ENCODE measurements at places on chromosomes 4 and X.

GRCh38 chrX:105823092-105823455 lies 735 bp downstream of the NRK start:
- DNase-seq = no peak

DNA sequence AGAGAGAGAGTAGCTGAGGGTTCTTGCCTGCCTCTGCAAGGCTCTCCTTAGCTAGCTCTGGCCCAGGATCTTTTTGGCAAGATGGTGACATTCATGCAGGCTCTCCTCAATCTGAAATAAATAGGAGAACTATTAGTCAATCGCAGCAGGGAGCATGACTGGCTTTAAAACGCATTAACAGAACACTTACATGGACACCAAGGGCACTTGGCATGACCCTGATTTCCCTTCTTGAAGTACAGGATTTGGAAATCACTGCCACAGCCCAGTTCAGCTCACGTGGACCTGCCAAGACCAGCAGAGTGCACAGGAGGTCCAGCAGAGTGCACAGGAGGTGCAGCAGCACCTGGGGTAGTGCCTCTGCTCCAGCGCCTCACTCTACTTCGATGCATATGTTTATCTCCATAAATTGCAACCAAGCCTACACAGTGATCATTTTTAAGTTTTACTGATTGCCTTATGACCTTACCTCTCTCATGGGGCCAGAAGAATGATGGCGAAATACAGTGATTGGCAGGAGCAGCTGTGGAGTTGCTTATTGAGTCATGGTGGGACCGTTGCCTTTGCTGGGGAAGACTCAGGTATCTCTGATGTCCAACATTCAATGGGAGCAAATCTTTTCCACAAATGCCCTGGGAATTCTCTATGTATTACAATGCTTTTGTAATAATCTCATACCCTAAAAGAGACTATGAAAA lies 122.4 kb downstream of the SYNPO2 start:
- DNase-seq = no peak

DNA sequence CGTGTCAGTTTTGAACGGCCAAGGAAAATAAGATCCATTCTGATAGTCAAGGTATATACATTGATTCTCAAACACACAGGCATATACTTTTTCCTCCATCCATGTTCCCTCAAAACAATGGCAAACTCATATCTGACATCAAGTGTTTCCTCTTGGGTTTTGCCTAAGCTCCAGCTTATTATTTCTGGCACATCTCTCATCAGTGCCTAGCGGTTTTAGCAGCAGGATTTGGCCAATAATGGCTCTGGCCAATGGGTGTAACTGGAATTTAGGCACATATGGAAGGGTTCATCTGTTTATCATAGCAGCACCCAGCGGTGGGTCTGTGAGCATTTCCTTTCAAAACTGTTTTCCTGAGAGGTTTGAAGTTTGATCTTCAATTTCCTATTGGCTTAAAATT lies 161.6 kb upstream of the TLL1 start:
- no peak for DNase-seq

DNA sequence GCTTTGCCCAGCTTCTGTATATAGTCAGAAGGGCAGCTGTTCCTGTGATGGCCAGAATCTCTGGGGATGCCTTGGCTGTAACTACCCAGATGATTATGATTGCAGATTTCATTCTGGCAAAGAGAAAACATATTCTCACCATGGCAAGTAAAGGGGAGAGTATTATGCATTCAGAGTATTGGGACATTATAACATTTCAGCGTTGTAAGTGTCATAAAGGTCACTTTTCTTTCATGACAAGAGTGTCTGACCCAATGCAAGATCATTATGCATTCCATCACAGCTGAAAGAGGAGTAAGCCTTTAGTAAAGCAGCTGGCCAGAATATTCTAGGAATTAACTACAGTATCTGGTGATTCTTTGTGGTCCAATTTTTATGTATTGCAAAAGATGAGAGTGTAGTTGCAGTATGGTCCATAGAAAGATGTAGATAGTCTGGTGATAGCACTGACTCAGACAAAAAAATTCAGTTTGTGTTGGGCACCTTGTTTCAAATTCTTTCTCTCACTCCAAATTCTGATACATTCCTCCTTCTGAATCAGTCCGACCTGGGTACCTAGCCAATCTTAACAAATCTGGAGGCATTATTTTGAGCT lies 2366.3 kb downstream of the PCDH7 start:
- DNase-seq = no peak

DNA sequence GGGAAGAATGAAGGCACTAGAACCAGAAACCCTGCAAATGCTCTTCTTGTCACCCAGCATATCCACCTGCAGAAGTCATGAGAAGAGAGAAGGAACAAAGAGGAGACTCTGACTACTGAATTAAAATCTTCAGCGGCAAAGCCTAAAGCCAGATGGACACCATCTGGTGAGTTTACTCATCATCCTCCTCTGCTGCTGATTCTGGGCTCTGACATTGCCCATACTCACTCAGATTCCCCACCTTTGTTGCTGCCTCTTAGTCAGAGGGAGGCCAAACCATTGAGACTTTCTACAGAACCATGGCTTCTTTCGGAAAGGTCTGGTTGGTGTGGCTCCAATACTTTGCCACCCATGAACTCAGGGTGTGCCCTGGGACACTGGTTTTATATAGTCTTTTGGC lies 181.7 kb downstream of the AR start:
- DNase-seq = no peak

- no peak for DNase-seq
These were observed 66.4 kb downstream of the PSAPL1 start for GRCh38 chr4:7368296-7368695.

DNA sequence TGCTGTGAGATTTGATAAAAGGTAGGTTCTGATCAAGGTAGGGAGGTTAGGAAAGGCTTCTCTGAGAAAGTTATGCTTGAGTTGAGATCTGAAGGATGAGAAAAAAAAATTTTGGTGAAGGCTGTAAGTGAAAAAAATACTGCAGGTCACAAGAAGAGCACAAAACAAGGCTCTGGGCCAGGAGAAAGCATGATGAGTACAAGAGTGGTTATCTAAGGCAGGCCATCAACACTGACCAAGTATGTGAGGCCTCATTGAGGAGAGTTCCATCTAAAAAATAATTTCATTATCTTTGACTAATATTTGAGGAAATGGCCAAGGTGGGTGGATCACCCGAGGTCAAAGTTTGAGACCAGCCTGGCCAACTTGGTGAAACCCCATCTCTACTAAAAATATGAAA lies 71.6 kb upstream of the SLC4A4 start:
- no peak for DNase-seq

DNA sequence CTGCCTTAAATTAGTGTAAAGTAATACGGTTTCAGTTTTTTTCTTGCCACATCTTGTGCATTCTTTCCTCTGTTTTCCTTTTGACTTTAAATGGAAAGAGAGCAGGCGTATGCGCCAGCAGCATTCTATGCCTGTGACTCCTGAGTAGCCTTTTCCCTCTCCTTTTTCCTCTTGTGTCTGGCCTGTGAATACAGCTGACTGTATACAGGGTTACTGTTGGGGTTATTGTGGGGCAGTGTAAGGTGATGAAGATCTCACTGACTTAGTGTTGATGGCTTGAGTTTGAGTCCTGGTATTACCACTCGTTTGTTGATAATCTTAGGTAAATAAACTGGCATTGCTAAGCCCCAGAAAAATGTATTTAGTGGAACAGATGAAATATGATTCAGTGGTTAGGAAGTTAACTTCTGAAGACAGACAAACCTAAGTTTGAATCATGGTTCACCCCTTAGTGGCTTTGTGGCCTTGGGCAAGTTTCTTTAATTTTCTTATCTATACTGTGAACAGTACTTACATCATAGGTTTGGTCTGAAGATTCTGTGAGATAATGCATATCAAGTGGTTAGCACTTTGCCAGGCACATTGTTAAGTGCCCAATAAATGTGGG lies 105.1 kb downstream of the FNIP2 start:
- DNase-seq = no peak

DNA sequence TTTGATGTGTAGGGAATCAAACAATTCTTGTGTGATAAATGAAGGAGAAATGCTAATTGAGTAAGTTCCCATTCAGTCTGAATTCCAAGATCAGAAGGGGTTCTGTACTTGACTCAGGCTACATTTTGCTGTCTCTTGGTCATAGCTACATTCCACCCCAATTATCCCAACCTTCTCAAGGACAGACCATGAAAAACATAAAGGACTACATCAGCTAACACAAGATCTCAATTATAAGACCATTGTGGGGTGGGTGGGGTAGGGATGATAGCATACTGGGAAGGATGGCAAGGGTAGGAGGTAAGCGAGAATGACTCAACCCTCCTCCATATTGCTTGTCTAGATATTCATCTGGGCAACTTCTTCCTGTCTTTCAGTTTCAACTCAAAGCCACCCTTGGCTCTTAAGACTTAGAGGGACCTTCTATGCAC lies 87.4 kb upstream of the ETNPPL start:
- DNase-seq = no peak

DNA sequence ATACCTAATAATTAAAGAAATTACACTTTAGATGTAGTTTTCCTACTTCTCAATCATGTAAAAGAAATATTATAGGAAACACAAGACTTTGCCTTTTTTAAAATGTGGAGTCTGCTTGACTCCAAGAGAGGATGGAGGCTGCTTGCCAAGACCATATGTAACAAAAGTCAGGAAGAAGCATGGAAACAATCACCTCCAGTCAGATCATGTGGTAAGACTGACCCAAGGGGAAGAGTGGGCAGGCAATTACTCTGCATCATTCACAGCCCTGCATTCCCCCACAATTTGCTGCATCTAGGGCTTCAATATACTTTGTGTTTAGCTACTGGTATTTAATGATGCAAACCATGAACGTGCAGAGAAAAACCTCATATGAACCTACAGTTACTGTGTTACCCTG lies 78.0 kb upstream of the RXFP1 start:
- DNase-seq = no peak

- DNase-seq = no peak
These were observed 738 bp upstream of the TSPAN5 start for GRCh38 chr4:98659106-98659592.

DNA sequence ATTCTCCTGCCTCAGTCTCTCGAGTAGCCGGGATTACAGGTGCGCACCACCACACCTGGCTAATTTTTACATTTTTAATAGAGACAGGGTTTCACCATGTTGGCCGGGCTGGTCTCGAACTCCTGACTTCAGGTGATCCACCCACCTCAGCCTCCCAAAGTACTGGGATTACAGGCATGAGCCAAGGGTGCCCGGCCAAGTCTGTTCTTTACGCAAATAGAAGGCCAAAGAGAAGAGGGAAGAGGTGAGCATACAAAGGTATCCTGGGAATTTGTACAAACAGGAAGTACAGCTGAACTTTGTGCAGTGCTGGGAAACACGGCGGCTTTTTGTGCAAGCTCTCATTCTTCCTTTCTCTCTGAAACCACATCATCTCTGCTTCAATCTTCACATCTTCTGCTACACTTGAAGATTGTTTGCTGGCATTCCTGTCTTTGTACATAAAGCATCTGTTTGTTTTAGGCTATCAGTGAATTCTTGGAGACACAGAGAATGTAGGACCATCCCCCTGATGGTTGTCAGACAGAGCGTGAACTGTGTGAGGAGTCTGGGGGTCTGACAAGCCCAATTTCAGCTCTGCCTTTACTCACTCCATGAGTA lies 71.9 kb upstream of the PRSS48 start:
- DNase-seq = no peak

DNA sequence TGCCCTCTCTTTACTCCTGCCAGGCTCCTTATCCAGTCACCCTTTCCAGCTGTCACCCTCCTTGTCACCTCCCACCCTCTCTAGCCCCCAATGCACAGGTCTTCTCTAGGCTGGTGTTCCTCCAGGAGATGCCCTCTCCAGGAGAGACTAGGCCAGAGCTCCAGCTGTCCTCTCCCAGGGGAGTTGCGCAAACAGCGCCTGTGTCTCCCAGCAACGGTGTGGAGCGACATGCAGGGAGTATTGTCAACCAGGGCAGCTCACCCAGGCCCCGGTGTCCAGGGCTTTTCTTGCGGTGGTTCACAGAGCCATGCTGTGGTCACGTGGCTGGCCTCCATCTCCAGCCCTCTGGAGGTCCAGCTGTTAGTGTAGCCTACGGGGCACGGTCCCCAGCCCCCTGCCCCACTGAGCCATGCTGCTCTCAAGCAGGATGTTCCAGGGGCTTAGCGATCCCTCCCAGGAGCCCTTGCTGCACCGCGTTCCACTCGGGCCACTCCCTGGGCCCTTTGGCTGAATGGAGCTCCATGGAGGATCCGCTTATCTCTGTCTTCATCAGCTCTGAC lies 34.8 kb downstream of the CCNQ start:
- DNase-seq = no peak

GRCh38 chr4:187606581-187606980 lies 389.0 kb upstream of the ZFP42 start:
- no peak for DNase-seq

DNA sequence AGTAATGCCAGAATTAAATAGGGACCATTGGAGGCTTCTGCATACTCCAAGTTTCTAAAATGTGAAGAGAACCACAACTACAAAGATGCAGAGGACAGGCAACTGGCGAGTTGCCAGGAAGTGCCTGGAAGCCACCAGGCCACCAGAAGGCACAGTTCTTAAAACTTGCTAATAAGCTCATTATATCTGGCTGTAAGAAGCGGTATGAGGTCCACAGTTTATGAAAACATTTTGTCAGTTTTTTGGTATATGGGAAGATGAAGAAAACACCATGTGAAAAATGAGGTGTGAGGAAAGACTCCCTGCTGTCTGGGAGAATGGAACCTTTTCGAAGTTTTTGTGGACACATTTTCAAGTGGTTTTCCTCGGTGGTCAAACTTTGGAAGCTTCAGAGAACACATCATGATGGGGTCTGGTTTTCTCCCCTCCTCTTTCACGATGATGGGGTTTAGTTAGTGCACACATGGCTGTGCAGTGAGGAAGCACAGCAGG lies 202.7 kb downstream of the NR3C2 start:
- no peak for DNase-seq

GRCh38 chrX:119762718-119763117 lies 4.3 kb downstream of the SOWAHD start:
- DNase-seq = no peak

DNA sequence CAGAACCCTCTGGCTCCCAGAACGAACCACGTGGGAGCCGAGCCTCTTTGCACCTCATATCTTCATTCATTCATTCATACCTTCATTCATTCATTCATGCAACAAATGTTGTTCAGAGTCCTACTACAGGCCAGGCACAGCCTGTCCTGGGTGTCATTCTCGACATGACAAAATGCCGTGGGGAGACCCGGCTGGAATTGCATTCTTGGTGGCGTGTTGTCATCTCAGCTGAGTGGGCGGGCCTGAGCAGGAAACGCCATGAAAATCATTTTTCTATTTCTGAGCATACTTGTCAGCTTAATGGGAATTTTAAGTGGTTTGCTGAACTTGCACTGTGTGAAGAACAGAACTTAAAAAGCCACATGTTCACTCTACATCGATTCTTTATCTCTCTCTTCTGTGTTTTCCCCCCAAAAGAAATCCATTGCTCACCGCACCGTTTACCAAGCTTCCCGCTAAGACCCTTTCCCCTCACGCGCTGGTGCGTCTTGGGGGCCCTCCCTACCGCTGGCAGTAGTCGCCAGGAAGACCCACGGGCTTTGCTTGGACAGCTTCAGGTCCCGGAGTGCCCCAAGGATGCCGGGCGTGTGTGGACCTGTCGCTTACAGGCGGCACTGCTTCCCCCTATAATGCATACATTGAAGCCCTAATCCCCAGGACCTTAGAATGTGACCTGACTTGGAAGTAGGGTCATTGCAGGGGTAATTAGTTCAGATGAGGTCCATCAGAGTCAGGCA lies 41.6 kb upstream of the HMX1 start:
- no peak for DNase-seq

Measured in stimulated activated CD4-positive, alpha-beta T cell treated with anti-CD3 and anti-CD28 coated beads, Interleukin-1b, Interleukin-23, amount 100 ng/mL, for 1 hour (primary cell).